ENCODE measurements at places on chromosomes 12 and 14. TPM values are rescaled to one million over a fixed set of nuclear protein-coding genes. Genes with fewer than 3 reads are reported as not detected.

The HELB gene
- total RNA-seq: 0.80 TPM

The MAP1LC3B2 gene
- total RNA-seq: 1.8 TPM

The SERPINA12 gene
- not detected for total RNA-seq

The SLC5A8 gene
- not detected for total RNA-seq

The JPH4 gene
- total RNA-seq: 0.06 TPM

The RD3L gene
- not detected for total RNA-seq

The TSPAN19 gene
- total RNA-seq: not detected

The CPSF6 gene
- 58.6 TPM for total RNA-seq

The ACRBP gene
- 0.15 TPM for total RNA-seq

The C14orf132 gene
- total RNA-seq: 6.8 TPM

The SDR9C7 gene
- not detected for total RNA-seq

The C12orf50 gene
- total RNA-seq: 0.12 TPM

The OR4N5 gene
- not detected for total RNA-seq

The ART4 gene
- not detected for total RNA-seq

The HOXC12 gene
- not detected for total RNA-seq

The TMED8 gene
- total RNA-seq: 7.1 TPM
